Mesothelial cell of epicardium (in vitro differentiated cells): ENCODE measurements at places on chromosomes 12 and 14.

DNA sequence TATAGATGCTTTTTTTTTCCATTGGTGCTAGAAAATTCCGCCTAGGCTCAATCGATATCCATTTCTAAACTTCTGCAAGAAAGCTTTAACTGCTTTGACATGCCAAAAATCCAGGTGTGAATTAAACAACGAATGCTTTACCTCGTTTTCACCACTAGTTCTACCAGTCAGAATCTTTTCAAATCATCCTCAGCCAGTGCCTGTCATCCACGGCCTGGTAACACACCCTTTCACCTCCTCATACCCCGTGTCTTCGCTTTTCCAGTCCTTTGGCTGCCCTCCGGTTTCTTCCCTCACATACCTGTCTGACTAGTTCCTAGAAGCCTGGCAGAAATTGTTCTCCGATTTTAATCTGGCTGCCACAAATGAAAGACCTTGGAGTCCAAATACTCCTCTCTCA, 1.4 kb upstream of the PHC1 start:
- no peak for DNase-seq

GRCh38 chr12:43973385-43973784, 137.5 kb downstream of the TMEM117 start:
- DNase-seq = no peak

GRCh38 chr14:70646705-70647104, 5.0 kb downstream of the TTC9 start:
- no peak for DNase-seq

DNA sequence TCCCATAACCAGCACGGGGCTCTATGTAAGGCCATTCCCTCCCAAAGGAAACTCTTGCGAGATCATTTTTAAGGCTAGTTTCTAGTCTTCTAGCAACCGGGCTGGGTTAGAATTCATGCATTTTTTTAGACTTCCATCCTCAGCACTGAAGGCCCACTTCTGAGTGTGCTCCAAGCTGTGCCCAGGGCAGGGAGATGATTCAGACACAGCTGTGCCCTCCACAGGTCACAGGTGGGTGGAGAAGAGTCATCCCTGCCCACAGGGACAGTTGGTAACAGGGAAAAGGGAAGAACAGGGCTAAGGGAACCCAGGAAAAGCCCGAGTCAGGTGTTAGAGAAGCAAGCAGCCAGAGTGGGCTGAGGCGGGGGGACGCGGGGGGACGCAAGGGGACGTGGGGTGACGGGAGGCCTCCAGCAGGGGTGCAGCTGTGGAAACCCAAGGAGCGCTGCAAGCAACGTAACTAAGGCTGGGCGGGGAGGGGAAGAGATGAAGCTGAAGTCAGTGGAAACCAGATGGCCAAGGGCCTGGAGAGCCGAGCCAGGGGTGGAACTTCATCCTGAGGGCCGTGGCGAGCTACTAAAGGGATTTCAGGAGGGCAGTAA, 27.2 kb upstream of the PPP2R5C start:
- no peak for DNase-seq

DNA sequence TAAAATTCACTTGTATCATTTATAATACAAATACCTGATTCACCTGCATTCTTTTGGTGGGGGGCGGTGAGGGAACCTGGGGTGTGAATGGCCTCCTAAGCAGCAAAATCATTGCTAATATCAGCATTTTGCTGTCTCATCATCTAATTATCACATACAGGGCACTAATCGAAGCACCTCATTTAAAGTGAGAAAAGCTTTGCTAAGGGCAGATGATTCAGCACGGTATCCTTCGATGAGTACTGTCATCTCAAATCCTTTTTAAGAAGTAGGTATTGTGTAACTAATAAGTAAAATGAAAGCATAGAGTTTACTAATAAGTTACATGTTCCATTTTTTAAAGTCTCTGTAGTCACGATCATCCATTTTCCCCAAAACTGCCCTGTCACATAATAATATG, 278.1 kb upstream of the SOX5 start:
- no peak for DNase-seq

DNA sequence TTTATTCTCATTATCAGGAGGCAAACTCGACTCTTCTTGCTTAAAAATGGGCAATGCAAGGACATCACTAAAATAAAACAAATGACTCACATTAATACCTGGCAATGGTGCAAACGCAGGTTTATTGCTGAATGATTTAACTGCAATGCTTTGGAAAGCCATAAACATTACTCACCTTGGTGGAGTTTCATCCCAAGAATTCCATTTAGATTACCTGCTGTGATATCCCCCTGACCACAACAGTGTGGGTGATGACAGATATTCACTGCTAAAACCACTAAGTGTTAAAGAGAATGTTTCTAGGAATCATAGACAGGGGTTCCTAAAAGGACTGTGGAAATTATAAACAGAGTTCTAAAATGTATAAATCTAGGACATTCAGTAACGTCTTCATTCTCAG, 35.3 kb upstream of the CSRNP2 start:
- no peak for DNase-seq

DNA sequence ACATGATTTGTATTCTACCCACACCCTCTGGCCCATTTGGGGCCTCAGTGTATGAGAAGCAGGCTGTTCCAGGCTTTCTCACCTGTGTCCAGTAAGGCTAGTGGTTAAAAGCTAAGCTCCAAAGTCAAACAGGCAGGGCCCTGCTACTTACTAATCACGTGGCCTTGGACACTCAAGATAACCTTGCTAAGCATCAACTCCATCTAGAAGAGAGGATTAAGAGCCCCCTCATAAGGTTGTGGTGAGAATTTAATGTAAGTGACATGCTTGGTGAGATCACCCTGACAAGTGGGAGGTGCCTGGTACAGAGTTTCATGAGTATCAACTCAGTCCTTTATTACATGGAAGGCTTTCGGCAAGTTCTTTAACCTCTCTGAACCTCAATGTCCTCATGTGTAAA, 17.8 kb downstream of the ACSM4 start:
- no peak for DNase-seq

GRCh38 chr12:88562846-88563582, 17.3 kb downstream of the KITLG start:
- DNase-seq = no peak

GRCh38 chr12:26971963-26972362, 33.7 kb downstream of the FGFR1OP2 start:
- no peak for DNase-seq

DNA sequence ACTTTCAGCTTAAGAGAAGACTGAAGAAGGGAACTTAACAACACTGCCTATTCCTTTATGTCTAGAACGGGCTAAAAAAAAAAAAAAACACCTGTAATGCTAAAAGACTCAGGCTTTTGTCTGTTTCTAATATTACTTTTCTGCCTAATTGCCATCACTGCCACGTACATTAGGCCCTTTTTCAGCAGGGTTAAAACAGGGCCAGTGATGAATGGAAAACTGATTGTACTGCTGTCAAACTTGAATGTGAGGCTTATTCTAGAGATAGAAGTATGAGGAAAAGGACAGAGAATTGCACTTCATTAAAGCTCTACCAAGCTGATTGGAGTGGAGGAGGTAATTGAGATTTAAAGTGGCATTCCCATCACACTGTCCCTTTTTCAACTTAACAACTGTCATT, 535.8 kb downstream of the PRKD1 start:
- no peak for DNase-seq

DNA sequence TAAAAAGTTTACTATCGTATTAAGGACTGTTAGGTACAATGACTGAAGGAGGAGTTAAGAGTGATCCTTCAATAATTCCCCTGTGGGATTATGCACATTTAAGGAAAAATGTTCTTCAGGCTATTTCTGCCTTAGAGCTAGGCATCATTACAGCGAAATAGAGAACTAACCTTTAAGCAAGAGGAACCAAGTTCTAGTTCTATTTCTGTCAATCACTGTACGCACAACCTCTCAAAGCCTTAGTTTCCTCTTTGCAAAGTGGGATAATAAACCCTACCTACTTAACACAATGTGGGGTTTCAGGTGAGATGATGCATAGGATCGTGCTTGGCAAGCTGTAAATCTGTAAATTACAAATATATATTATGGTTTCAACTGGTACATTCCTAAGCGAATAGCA, 15.4 kb downstream of the NTF3 start:
- no peak for DNase-seq
